LHCN-M2 (cell line): ENCODE measurements at places on chromosomes 11 and 22. TPM values are rescaled to one million over a fixed set of nuclear protein-coding genes. Genes with fewer than 3 reads are reported as not detected.

DNA sequence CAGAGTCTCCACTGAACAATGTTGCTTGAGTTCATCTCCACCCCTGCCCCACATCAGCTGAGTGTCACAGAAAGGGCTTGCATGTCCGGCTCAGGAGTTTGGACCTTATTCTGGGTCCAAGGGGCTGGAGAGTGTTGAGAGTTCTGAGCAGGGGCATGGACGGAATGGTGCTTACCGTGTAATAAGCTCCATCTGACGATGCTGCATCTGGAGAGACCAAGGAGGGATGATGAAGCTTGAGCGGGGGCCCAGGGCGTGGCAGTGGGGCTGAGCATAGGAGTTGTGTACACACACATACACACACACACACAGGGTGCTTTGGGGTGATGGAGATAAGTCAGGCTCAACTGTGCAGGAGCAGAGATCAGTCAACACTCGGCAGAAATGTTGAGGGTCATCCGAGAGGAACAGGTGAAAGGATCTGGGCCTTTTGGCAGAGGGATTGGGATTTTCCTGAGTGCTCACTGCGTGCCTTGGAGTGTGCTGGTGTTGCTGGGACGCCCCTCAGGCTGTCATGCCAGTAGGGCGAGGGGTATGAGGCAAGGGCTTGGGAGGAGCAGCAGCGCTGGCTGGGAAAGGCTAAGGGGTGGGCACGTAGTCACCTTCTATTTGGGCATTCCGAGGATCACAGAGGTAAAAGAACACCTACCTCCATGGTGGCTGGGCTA is 2.3 kb downstream of the USP35 start:
- no peak for DNase-seq

- peak; percentile 92 for DNase-seq
Observed at GRCh38 chr22:27962268-27963044, 43.4 kb upstream of the PITPNB start.

DNA sequence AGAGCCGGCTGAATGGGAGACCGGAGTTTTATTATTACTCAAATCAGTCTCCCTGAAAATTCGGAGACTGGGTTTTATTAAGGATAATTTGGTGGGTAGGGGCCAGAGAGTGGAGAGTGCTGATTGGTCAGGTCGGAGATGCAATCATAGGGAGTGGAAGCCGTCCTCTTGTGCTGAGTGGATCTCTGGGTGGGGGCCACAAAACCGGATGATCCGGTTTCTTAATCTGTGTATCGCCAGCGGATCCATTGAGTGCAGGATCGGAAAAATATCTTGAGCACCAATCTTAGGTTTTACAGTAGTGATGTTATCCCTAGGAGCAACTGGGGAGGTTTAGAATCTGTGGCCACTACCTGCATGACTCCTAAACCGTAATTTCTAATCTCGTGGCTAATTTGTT is 886 bp upstream of the NIPSNAP1 start:
- no peak for DNase-seq

Gene POU2AF2
- not detected in 2 replicates for total RNA-seq

GRCh38 chr22:31829505-31829904 is 75.7 kb downstream of the DEPDC5 start:
- DNase-seq, result peak; percentile 98

- DNase-seq, result no peak
Observed at GRCh38 chr11:127059286-127059685, 58.7 kb upstream of the KIRREL3 start.

DNA sequence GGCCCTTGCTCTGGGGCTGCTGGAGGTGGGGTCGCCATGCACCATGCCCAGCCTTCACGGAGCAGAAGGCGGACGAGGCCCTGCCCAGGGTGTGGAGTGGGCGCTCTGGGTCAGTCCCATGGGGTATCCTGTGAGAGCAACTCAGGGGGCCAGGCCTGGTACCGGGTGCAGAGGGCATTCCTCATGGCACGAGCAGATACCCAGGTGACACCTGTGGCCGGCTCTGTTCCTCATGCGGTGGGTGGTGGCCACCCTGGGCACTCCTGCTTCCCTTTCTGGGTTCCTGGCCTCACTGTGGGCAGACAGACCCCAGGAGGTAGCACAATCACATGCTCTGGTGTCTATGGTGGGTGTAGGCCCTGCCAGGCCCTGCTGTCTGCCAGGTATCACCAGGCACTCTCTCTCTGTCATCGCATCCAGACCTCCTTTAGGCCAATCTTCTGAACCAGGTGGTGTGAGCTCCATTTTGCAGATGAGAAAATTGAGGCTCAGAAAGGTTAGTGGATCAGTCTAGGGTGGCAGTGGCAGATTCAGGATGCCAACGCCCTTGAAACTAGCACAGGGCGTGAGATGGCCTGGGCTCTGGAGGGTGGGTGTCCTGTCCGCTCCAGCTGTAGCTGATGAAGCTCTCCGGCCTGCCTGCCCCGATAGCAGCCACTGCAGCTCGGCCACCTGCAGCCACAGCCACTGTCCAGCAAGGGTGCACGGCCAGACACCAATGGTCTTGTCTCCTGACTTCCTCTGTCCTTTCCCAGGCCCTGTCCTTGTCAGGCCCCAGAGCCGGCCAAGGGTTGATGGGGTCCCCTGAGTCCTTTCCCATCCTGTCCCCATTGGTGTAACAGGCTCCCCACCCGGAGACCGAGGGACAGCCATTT is 15.1 kb downstream of the DGKZ start:
- no peak for DNase-seq

DNA sequence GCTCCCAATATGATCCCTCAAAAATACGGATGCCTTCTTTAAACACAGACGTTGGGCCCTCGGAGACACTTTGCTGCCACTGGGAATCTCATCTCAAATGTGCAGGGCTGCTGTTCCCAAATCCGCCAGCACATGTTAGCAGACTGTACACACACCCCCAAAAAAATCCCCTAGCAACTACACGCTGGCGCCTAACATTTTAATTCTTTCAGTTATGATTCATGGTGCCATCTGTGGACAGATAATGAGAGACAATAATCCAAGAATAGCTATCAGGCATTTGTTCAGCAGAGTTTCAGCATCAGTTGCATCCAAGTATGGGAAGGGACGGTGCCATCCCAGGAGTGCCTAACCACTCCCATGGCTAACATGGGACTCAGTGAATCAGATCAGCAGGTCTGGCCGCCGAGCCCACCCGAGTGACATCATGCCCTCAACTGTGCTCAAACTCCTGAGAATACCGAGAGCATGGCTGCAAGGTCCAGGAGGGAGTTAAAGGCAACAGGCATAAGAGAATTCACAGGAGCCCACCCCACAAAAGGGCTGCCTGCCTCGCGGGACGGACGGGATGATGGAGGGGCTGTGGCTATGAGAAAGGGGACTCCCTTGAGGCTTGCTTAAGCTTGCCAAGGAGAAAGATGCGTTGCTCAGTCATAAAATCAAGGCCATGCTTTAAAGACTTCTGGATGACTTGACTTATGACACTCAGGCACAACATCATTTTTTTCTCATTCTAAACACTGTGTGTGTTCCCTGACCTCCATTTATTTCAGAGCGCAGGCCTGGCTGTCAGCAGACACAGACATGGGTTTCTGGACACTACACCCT is 337.0 kb downstream of the SHANK2 start:
- DNase-seq, result peak; percentile 45

DNA sequence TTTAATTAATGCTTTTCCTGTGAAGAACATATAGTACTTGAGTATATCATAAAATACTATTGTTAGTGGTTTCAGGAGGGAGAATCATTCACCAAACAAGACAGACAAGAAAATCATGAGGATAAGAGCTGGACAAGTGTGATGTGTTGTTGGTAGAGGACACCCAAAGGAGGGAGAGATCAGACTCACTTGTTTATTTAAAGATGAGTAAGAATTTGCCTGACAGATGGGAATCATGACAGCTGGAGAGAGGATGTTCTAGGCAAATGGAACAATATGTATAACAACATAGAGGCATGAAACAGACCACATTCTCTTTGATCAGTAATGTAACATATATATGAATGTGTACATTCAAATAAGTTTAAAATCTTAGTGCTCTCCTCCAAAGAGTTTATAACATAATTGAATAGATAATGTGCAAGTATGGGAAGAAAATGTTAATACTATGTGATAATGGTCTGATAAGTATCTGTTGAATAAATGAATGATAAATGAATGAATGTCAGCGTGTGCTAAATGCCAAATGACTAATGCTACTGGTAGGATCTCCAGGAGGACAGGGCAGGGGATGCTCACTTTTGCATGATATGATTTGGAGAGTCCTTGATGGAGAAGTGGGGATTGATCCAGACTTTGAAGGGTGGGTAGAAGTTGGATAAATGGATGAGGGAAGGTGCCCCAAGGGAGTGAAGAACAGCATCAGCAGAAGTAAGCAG is 228.9 kb upstream of the SORL1-AS1 start:
- peak; percentile 88 for DNase-seq

DNA sequence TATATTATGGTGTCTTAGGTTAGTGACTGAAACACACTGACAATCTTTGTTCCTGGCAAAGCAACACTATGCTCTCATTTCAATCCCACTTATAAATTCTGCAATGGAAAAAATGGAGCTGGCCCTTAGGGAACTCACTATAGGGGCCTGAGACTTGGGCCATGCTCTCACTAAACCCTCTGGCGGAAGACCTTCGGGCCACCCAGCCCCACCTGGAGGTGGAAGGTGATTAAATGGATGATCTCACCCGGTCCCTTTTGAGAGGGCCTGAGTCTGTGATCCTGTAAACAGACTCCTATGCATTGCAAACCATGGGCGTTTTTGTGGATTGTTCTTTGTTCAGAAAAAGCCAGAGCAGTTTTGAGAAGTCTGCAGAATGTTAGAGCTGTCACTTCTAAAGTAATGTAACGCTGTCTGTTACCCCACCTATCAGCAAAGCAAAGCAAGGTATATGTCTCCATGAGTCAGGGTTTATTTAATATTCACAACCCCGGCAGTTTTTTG is 17.0 kb upstream of the CDON start:
- no peak for DNase-seq

Gene PRG3
- total RNA-seq, result not detected in 2 replicates

DNA sequence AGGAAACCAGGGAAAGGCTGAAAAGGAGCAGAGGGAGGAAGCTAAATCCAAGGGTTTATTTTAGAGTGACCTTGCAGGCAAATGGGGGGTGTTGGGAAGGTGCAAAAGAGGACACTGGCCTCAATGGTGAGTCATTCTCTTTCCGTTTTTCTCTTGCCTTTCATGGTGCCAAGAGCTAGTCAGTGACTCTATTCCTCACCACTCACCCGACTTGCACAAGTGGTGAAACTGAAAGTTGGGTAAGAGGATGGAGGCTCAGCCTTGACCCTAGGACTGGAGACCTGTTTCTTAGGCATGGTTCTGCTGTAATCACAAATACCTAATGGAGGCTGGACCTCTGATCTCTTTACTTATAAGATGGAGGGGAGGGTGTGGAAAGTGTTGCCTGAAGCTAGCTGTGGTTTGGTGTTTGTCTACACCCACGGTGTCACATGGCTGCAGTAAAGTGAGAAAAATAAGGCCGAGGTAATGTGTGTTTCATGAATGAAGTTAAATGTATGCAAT is 67.3 kb upstream of the CREB3L1 start:
- peak; percentile 68 for DNase-seq

- DNase-seq, result peak; percentile 62
Observed at GRCh38 chr11:77658213-77659013, 20.8 kb upstream of the CLNS1A start.

DNA sequence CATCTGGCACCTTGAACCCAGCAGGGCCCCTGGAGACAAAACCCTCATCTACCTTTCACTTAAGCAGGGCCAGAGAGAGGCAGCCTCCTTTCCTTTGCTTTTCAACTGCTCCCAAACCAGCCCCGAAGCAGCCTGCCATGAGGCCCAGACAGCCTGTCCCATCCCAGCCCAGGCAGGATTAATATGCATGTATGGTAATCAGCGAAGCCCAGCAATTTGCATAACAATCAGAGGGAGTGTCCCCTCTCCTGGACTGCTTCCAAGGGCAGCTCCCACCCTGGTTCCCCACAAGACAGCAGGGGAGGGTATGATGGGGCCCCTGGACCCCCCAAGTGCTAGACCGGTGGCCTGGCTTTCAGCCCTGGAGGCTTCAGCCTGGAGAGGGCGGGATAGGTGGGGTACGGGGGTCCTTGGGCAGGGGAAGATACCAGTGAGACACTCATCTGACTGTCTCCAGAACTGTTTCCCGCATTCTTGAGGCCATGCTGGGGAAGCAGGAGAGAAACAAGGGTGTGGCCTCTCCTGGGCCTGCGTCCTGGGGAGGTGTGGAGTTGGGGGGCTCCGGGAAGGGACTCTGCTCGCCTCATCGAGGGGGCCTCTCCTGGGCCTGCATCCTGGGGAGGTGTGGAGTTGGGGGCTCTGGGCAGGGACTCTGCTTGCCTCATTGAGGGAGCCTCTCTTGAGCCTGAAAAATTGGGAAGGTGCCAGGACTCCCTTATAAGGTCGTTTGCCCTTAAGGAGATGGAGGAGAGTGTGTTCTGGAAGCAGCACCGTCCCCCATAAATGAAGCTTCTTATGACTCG is 93.2 kb upstream of the PRR5 start:
- DNase-seq, result no peak

- no peak for DNase-seq
Observed at GRCh38 chr22:23070418-23071229, at the start of gene GNAZ. TSS of gene GNAZ (plus strand) at chr22:23070519. CDS start at chr22:23095696, 25,177 bp downstream.

- no peak for DNase-seq
Observed at GRCh38 chr11:45818961-45819605, 14.1 kb downstream of the SLC35C1 start.

Gene USP2
- 1.7 and 4.0 TPM in 2 replicates for total RNA-seq

Gene MEI1
- total RNA-seq, result not detected in 2 replicates

- DNase-seq, result peak; percentile 9
Observed at GRCh38 chr22:39808081-39808480, 85.5 kb downstream of the ENTHD1 start.

Gene CHADL
- 0.19 and 2.4 TPM in 2 replicates for total RNA-seq

Gene SPDYC
- total RNA-seq, result not detected in 2 replicates

Gene MUC5B
- total RNA-seq, result not detected in 2 replicates

Gene HPS5
- 29.0 and 34.6 TPM in 2 replicates for total RNA-seq

GRCh38 chr11:124793466-124794278 is 6.5 kb downstream of the MSANTD2 start:
- DNase-seq, result peak; percentile 64

DNA sequence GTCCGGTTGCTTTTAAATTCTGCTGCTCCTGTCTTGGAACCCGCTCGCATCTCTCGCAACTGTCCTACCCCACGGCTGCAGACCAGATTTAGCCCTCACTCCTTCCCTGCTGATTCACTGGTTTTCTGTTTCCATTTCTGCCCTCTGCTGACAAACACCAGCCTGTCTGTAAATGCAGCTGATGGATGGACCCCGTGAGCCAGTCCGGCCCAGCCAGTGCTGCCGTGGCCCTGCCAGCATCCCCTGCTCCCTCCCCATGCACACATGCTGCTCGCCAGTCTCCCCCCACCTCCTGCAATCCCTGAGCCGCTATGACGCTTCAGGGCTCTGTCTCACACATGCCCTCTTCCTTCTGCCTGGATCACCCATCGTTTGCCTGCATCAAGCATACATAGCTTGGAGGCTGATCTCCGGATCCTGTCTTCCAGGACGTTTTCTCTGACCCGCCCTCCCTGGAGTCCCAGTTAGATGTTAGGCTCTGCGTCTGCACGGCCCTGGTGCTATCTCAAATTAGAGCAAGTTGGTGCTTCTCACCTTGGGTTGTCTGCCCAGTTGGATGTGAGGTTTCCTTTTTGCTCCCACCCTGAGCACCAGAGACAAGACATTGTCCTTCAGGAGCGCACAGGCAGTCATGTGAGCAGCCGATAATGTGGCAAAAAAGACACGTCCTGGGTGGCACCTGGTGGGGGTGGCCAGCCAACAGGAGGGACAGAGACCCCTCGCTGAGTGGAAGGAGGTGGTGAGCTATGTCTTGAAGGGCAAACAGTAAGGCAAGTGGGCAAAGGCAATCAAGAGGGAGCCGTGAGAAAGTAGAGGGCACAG is 4.3 kb upstream of the ACR start:
- peak; percentile 67 for DNase-seq

- DNase-seq, result no peak
Observed at GRCh38 chr22:42866100-42866499, 9.0 kb upstream of the ARFGAP3 start.
